Cardiac muscle cell (in vitro differentiated cells and primary cell): ENCODE measurements at places on chromosomes 16 and 17.

- DNase-seq: peak; percentile 33
These were observed 39.1 kb upstream of the PABPN1L start for GRCh38 chr16:88905563-88905962.

DNA sequence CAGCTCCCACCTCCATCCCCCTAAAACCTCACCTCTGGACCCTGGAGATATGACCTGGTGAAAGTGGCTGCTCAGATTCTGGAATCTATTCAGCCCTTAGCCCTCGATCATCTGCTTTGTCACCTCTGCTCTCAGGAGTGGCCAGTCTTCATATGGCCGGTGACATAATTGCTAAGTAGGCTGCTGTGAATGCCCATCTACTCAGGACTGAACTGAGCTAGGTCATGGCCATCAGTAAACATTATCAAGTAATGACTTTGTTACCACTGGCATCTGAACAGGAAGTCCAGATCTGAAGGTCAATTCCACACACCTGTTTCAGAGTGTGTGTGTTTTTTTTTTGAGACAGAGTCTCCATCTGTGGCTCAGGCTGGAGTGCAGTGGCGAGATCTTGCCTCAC, 78.6 kb downstream of the CDK5R1 start:
- DNase-seq: no peak

GRCh38 chr17:80312621-80313135, 52.0 kb downstream of the RNF213 start:
- DNase-seq: no peak

- no peak for DNase-seq
These were observed 147.8 kb downstream of the IRF8 start for GRCh38 chr16:86046667-86047270.

- no peak for DNase-seq
These were observed 10.1 kb upstream of the ARHGAP23 start for GRCh38 chr17:38418062-38418692.

DNA sequence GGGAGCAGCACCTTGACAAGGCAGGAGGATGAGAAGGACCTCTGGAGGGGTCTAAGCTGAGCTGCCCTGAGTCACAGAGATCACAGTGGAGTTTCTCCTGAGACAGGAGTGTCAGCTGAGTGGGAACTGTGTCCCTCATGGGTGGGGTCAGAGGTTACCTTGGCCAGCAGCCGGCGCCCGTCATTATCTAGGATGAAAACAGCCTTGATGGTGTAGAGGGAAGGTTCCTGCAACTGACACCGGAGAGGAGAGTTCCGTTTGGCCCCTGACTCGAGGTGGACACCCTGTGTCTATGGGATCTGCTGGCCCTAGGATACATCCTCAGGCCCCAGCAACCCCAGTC, 933 bp downstream of the COPZ2 start:
- DNase-seq: no peak

DNA sequence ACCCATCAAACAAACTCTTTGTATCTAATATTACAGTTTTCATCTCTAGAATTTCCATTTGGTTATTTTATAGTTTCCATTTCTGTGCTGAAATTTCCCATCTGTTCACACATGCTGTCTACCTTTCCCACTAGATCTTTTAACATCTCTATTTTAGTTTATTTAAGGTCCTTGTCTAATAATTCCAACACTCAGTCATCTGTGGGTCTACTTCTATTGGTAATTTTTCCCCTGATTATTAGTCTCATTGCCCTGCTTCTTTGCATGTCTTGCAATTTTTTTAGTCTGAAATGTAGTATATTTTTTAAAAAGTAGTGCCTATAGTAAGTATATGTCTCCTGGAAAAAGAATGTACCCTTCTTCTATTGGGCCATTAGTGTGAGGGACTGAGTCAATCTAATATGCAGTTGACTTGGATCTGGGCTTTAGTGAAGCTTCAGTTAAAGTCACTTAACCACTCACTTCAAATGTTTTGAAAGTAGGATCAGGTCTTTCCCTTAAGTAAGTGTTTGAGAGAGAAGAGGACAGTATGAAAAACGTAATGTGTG, 370.8 kb downstream of the SEC14L1 start:
- DNase-seq: no peak

DNA sequence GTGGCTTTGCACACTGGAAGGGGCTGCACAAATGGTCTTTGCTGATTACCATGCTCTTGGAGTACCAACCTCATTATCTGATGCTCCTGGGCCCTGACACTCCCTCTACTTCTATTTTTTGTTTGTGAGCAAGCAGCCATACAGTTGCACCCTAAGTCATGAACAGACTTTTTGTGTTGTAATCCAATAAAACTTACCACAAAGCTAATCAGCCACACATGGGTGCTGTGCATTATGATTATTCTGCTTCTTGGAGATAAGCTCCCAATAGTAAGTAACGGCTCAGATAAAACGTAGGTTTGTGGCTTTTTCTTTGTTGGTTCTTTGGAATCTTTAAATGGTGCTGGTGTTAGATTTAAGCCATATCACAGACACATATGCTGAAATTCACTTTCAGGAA, 76.2 kb downstream of the CCT6B start:
- DNase-seq: no peak

GRCh38 chr16:82523815-82524214, 103.0 kb upstream of the CDH13 start:
- no peak for DNase-seq

DNA sequence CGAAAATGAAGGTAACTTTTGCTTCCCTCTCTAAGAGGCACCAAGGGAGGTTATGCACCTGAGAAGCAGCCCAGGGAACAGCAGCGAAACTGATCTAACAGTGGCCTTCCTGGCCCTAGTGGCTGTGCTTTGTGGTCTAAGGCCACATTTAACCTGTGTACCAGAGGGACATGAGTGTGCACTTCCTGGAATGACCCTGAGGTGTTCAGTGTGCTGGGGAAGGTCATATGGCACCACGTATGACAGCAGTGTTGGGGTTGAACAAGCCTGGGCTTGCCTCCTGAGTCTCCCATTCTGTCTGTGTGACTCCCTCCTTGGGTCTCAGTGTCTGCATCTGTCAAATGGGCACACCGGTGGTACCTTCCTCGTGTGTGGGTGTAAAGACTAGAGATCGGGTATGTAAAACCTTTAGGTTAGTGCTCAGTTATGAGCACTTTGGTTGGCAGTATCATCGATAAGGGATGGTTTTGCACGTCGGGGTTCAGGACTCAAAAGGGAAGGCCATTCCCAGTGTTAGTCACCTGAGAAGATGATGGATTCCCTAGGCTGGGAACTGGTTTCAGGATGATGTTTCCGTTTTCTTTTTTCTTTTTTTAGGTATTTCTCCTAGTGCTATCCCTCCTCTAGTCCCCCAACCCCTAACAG, 31.9 kb downstream of the PLCG2 start:
- no peak for DNase-seq

DNA sequence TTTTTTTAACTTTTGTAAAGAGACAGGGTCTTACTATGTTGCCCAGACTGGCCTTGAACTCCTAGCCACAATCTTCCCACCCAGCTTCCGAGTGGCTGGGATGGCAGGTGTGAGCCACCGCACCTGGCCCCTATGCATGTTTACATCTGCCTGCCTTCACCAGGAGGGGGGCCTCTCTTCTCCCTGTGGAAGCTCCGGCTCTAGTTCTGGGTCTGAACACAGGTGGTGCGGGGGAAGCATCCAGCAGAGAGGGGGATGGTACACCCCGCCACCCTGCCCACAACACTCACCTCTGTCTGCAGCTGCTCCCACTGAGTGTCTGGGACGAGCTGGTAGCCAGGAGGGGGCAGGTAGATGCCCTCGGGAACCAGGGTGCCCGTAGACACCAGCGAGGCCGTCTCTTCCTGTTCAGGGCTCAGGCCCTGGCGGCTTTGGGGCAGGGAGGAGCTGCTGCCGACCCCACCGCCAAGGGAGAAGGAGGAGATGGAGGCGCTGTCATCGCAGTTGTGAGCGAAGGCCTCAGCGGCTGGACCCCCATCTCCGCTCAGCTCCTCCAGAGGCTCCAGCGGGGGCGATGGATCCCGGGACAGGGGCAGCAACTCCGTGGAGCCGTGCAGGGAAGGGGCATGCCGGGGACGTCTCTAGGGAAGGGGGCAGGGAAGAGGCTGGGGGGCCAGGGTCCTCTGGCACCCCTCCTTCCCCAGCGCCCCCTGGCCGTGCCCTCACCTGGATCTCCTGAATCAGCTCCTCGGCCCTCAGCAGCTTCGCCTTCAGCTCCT, 10.9 kb downstream of the RABEP2 start:
- no peak for DNase-seq

DNA sequence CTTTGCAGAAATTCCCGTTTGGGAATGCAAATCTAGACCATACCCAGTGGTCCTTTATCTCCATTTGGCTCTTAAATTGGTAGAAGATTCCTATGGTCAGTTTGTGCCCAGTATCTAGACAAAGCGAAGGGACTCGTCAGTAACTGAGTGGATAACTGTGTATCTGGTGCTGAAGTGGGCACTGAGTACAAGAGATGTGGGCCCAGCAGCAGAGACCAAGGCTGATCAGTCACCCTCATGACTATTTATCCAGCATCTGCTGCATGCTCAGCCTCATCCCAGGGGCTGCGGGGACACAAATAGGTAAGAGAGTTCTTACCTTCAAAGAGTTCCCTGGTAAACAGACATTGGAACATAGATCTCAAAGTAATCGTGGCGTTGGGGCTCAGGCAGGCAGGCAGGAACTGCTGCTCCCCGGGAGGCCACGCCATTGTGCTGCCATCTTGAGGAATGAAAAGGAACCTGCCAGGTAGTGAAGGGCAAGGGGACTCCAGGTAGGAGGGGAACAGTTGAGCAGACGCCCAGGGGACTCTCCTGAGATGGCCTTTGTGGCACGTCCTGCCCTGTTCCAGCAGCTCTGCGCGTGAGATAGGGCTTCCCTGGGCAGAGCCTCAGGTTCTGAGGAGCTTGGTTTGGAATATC, 10.3 kb downstream of the NT5M start:
- DNase-seq: peak; percentile 62

GRCh38 chr16:9518051-9518450, 426.6 kb downstream of the HAPSTR1 start:
- no peak for DNase-seq

DNA sequence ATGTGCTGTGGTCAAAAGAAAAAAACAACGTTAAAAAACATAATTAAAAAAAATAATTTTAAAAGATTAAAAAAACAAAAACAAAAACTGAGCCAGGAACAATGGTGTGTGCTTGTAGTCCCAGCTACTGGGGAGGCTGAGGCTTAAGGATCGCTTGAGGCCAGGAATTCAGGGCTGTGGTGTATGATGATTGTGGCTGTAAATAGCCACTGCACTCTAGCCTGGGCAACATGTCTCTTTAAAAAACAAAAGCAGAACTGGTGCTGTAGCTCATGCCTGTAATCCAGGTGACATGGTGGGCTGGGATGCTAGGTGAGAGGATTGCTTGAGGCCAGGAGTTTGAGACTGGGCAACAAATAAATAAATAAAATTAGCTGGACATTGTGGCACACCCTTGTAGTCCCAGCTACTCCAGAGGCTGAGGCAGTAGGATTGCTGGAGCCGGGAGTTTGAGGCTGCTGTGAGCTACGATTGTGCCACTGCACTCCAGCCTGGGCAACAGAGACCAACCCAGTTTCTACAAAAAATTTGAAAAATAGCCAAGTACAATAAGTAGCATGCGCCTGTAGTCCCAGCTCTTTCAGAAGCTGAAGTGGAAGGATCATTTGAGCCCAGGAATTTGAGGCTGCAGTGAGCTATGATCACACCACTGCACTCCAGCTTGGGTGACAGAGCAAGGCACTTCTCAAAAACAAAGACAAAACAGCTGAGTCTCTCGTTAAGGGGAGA, 43.6 kb downstream of the NFATC3 start:
- peak; percentile 23 for DNase-seq

DNA sequence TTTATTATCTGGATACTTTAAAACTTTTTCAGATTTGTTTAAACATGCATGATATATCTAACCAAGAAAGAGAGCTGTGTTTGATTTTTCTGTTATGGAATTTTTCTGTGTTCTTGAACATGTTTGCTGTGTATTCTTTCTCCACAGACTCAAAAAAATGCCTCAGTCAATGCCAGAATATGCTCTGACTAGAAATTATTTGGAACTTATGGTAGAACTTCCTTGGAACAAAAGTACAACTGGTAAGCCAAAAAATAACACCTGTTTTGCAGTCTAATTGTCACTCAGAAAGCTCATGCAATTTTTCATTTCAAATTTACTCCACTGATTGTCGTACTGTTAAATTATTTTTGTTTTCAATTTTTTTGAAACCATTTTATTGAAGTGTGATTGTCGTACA, 15.3 kb upstream of the ABCC11 start:
- no peak for DNase-seq

DNA sequence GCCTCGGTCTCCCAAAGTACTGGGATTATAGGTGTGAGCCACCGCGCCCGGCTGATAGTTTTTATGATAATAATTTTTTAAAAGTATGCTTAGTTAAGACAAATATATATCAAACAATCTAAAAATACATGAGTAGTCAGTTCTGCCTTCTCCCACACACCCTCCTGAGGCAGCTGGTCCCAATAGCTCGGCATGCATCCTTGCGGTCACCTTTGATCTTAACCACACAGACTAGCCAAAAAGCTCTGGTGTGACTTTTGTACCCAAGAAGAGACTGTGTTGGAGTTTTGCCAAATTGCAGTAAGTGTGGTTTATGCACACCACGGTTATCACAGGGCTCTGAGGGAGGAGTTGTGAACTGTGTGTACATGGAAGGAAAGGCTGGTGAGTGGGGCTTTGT, 25.6 kb downstream of the ATP6V0A1 start:
- DNase-seq: peak; percentile 29

GRCh38 chr16:23245268-23245667, 56.8 kb upstream of the SCNN1B start:
- DNase-seq: no peak

DNA sequence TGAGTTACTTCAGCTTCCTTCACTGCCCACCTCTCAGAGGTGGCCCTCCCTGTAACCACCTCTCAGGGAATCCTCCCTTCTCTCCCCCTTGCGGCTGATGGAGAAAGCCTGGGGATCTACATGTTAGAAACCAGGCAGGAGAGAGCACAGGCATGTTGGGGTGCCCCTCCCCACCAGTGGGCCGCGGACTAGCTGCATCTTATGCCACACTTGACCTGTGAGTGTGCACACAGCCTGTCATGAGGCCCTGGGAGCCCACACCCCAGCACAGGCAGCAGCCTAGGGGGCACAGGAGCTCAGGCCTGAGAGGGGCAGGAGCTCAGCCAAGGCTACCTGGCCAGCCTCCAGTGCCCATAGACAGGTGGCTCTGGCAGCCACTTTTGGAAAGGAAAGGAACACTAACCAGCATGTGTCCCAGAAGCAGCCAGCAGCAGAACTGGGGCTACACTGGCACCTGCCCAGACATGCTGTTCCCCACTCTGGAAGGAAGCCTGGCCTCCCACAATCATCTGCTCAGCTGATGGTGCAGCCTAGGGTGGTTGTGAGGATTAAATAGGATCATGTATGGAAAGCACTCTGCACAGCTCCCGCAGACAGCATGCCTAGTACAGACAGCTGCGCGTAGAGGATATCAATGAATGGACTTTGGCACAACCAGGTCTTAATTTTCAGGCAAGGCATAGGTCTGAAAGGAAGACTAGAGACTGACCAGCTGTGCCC, 60.5 kb downstream of the TMEM132E start:
- no peak for DNase-seq

GRCh38 chr17:5194346-5194745, 2.7 kb upstream of the ZNF594 start:
- no peak for DNase-seq
